ENCODE measurements at places on chromosomes 6 and 20.

DNA sequence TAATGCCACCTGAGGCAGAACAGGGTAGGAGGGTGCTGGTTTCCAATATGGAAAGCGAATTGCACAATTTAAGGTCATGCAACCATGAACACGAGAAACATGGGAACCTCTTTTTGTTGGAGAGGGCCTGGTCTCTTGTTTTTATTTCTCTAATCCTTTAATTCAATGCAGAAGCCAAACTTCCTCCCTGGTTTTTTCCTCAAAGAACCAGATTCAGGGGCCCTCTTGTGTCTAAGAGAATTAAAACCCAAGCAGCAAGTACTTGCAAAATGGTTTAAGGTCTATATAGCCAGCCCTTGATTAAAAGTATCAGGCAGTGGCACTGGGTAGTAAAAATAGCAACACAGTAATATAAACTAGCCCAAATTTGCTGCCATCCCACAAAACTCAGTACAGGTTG is 19.5 kb downstream of the GSTA4 start:
- no peak for DNase-seq

DNA sequence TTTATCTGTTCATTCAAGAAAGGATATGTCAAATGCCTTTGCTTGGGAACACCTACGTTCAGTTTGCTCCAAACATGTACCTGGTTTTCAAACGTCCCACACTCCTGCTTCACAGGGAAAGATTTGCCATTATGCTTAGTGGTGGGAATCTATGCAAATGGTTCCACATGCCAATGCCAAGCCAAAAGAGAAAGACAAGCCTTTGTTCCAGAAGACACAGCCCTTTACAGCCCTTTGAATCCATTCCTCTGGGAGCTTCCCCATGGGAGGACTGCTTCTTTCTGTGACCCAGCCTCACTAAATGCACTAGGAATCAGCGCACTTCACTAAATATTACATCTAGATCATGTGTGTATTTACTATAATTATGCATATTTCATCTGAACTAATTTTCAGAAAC is 619.5 kb downstream of the PRKN start:
- no peak for DNase-seq

- DNase-seq, result no peak
Observed at GRCh38 chr6:62974452-62974851, 236.8 kb upstream of the FKBP1C start.

DNA sequence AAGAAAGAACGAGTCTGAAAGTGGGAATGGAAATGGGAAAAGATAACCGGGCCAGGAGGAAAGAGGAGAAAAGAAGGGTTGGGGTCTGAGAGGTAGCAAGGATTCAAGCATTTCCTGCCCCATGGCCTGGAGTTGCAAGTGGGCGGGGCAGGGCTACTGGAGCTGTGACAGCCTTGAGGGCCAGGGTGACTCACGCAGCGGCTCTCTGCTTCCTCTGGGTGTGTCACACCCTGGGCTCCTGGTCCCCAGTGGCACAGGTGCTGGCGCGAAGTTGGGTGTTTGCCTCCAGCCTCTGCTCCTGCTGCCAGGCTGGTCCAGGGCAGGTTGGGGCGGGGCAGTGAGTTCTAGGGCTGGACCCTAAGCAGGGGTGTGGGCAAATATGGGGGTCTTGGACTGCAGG is 3.3 kb upstream of the ULBP3 start:
- no peak for DNase-seq

GRCh38 chr20:49400904-49401303 is 81.6 kb downstream of the KCNB1 start:
- DNase-seq, result no peak

DNA sequence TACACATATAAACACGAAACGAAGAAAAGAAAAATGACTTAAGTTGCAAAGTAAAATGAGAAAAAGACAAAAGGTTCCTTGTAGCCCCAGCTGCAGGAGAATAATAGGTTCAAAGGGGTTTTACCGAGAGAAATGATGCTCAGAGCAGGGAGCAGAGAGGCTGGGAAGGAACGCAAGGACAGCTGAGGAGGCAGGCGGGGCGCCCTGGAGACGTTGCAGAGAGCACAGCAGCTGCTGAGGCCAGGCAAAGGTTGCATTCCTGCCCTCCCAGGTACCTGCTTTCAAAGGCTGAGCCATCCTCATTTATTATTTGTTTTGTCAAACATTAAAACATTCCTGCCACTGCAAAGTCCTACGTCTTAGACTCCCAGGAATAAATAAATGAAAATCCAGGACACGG is 16.2 kb upstream of the VAPB start:
- DNase-seq, result no peak

DNA sequence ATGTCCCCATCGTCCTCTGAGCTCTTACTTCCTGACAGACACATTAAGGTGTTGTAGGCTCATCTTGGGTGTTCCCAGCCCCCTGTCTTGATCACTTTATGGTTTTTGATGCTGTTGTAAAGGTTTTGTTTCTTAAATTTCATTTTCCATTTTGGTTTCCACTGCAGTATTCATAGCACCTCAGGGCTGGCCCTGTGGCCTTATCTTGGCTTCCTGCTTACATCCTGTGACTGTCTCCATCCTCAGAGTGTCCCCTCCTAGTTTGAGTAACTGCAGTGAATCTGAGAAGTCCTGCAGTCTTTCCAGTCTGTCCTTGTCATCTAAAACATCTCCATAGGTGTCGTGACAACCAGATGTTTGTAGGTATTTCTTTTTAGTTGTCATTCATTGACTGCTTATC is 50.9 kb downstream of the JARID2 start:
- DNase-seq, result no peak

- DNase-seq, result no peak
Observed at GRCh38 chr6:30399390-30400058, 54.6 kb downstream of the RPP21 start.

- no peak for DNase-seq
Observed at GRCh38 chr6:109236115-109237076, 141.1 kb downstream of the CEP57L1 start.

DNA sequence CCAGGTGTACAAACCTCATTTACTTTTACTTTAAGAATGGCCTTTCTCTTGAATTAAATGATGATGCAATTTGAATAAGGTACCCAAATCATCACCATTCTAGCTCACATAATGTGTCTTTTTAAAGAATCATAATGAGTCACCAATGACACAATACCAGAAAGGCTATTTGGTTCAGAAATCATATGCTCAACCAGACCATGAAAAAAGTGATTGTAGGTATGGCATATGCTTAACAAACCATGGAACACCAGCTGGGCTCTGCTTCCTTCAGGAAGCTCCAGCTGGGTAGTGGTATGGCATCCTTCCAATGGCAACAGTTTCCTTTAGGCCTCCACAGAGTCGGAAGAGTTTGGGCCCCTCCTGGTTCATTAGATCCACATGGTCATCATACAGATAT is 128.2 kb downstream of the FRK start:
- DNase-seq, result no peak

GRCh38 chr6:96058082-96058481 is 42.3 kb downstream of the FUT9 start:
- DNase-seq, result no peak

GRCh38 chr6:156434795-156435190 is 342.4 kb upstream of the ARID1B start:
- no peak for DNase-seq

DNA sequence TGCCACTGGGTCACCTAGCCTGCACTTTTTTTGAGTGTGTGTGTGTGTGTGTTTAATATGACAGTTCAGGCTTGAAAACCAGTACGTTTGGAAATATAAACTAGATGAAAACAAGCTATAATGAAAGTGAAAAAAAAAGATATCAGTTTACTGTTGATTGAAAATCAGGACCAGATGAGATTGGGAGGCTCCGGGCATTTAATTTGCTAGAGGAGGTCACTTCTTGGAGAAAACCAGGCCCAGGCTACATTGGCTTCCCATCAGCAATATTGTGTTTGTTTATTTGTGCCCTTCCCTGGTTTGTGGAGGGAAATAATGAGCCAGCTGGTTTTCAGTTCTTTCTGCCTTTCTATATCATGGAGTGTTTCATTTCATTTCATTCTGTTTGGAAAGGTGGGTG is 246.6 kb upstream of the JAG1 start:
- no peak for DNase-seq

DNA sequence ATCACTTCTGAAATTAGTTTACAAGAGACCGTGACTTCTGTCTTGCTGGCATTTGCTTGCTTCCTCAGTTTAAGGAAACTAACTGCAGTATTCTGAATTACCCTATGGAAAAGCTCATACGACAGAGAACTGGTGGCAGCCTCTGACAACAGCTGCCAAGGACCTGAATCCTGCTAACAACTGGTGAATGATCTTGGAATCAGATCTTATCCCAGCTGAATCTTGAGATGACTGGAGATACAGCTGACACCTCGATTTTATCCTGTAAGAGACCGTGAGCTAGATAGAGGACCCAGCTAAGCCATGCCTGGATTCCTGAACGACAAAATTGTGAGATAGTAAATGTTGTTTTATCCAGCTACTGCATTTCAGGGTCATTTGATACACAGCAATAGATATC is 202.3 kb downstream of the OGFRL1 start:
- DNase-seq, result no peak

GRCh38 chr20:35947907-35948306 is 6.4 kb downstream of the SCAND1 start:
- DNase-seq, result no peak

- DNase-seq, result no peak
Observed at GRCh38 chr20:10093087-10093591, 58.4 kb downstream of the ANKEF1 start.

GRCh38 chr20:15643713-15644112 is 929.5 kb downstream of the KIF16B start:
- DNase-seq, result no peak

GRCh38 chr6:113148566-113148965 is 708.6 kb upstream of the MARCKS start:
- no peak for DNase-seq

GRCh38 chr20:57993716-57994431 is 234.6 kb downstream of the ANKRD60 start:
- no peak for DNase-seq

GRCh38 chr6:951399-952181 is 258.7 kb upstream of the EXOC2 start:
- no peak for DNase-seq

GRCh38 chr6:16800942-16801341 is 39.7 kb upstream of the ATXN1 start:
- no peak for DNase-seq

DNA sequence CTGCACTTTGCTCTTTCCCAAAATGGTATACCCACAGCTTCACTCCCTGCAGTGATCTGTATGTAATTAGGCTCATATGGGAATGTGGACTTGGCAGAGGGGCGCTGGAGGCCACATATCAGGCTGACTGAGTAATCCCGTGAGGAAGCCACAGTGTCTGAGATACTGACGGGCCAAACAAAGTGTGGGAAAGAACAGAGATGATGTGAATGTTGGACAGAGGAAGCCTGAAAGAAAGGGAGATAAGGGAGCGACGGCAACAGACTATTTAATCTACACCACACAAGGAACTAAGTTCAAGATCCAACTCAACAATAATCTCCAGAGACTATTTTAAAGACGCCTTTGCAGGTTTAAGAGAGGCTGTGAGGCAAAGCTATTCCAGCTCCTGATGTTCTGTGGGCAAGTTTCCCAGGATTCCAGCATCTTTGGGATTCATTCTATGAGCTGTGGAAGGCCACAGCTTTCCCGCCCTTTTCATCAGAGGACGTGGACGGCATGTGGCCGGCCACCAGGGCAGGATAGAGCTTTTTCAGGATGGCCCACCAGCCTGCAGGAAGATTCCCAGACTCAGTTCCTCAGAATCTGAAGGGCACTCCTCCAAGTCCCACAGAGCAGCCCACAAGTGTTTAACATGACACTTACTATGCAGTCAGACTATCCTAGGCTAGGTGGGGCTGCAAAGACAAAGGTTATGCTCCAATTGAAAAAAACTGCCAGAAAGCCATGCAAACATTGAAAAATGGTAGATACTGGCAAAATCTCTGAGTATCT is 237.5 kb downstream of the ATXN1 start:
- DNase-seq, result no peak

DNA sequence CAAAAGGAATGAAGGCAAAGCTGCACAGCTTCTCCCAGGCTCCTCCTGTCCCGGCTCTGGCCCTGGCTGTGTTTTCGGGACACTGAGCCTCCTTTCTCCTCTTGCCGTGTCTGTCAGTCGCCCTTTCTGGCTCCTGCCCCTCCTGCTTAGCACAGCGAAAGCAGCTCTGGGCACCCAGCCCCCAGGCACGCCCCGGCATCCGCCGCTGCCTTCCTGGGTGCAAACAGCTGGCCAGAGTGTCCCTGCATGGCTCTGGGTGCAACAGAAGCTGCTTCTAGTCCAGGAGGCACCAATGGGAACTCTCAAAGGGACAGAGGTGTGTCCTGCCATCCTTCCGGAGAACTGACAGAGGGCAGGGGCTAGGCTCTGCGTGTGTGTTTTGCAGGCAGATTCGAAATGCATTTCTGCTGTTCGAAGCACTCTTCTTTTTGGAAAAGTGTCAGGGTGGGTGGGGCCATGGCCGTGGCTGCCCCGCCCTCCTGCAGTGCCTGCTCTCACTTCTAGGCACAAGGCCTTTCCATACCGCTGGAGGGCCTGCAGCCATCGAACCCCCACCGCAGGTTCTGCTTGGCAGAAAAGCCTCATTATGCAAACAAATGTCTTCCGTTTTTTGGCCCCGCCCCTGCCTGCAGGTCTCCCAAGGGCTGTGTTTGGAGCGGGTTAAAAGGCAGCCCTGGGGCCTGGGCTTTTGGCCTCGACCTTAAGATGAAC is 15.5 kb downstream of the COL9A3 start:
- peak; percentile 82 for DNase-seq

GRCh38 chr6:4145083-4145482 is 9.7 kb upstream of the ECI2 start:
- DNase-seq, result no peak

DNA sequence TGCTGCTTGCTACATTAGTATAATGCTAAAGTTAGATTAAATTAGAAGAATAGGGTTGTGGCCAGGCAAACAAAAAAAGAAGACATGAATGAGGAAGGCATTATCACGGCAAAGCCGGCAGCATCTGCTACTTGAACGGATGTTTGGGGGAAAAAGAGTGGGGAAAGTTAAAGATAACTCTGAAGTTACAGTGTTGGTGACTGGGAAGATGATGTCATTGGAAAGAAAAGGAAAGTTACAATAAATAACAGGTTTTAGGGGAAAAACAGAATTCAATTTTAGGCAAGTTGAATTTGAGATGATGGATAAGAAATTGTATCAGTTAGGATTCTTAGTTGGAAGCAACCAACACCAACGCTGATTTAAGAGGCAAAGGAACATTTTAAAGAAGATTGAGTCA is 74.2 kb upstream of the NRN1 start:
- DNase-seq, result no peak

- peak; percentile 6 for DNase-seq
Observed at GRCh38 chr6:46014511-46015118, 1.0 kb downstream of the CLIC5 start.

- no peak for DNase-seq
Observed at GRCh38 chr6:17842014-17842776, 135.5 kb upstream of the NUP153 start.

DNA sequence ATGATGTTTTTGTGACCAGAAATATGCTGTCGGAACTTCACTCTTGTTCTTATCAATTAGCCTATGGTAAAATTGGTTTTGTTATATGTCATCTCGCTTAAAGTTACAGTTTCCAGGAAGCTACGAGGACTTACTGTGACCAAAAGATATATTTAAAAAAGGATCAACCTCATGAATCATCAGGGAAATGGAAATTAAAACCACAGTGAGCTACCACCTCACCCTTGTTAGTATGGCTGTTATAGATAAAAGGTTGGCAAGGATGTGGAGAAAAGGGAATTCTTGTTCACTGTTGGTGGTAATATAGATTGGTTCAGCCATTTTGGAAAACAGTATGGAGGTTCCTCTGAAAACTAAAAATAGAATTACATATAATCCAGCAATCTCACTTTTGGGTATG is 14.3 kb upstream of the INSM1 start:
- DNase-seq, result no peak
